Activated B cell treated with CpG ODN at 0.5 μM for 24 hours (primary cell): ENCODE measurements at places on chromosomes 3 and 15.

GRCh38 chr3:49339581-49339940, 292 bp downstream of the USP4 start:
- H3K4me1 ChIP-seq: peaks cover 58% of the 10 kb centered on the region
- H3K27me3 ChIP-seq: no peaks in the 10 kb centered on the region

- H3K4me3 ChIP-seq: no peak overlapping the region
- no peaks in the 10 kb centered on the region for H3K36me3 ChIP-seq
- DNase-seq: no peak
Observed at GRCh38 chr3:180700941-180701340, 21.7 kb upstream of the CCDC39 start.

DNA sequence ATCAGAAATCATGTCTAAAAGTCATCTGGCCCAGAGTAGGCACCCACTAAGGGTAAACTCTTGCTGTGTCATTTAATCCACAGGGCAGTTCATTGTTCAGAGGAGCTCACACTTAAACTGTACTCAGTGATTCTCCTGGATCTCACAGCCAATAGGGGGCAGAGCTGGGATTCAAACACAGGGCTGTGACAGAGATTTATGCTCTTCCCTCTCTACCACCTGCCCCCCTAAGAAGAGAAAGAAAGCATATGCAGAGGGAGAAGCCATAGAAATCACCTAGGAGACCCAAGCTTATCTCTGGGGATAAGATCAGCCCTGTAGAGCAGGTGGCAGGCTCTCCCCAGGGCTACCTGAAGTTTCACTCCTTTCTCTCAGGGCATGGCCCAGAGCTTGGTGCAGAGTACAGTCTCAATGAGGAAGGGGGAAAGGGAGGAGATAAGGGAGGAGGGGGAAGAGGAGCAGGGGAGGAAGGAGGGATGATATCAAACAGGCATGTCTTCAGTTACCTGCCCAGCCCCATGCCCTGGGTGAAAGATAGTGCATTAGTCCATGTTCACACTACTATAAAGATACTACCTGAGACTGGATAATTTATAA, 51.8 kb upstream of the ADPGK start:
- DNase-seq: no peak
- peaks cover 22% of the 10 kb centered on the region for H3K27me3 ChIP-seq
- no peaks in the 10 kb centered on the region for H3K4me1 ChIP-seq
- no peaks in the 10 kb centered on the region for H3K36me3 ChIP-seq
- no peak overlapping the region for H3K4me3 ChIP-seq

- no peak overlapping the region for H3K4me3 ChIP-seq
- no peak for DNase-seq
- H3K27ac ChIP-seq: no peak overlapping the region
- H3K36me3 ChIP-seq: no peaks in the 10 kb centered on the region
- no peaks in the 10 kb centered on the region for H3K27me3 ChIP-seq
- peaks cover 13% of the 10 kb centered on the region for H3K4me1 ChIP-seq
Observed at GRCh38 chr3:160128056-160128455, 97.2 kb upstream of the C3orf80 start.

GRCh38 chr3:137582484-137582883, 181.6 kb upstream of the SOX14 start:
- no peaks in the 10 kb centered on the region for H3K36me3 ChIP-seq
- no peak overlapping the region for H3K27ac ChIP-seq
- H3K4me3 ChIP-seq: no peak overlapping the region
- no peak for DNase-seq
- no peaks in the 10 kb centered on the region for H3K4me1 ChIP-seq

DNA sequence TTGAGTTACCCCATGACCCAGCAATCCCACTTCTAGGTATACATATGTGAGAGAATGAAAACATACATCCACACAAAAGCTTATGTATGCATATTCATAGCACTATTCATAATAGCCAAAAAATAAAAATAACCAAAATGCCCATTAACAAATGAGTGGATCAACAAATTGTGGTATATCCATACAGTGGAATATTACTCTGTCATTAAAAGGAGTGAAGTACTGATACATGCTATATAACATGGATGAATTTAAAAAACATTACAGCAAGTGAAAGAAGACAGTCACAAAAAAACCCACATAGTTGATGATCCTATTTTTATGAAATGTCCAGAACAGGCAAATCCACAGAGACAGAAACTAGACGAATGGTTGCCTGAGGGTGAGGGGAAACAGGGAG, 5.2 kb downstream of the C3orf20 start:
- H3K4me1 ChIP-seq: no peaks in the 10 kb centered on the region
- DNase-seq: no peak
- H3K36me3 ChIP-seq: peaks cover 2% of the 10 kb centered on the region
- H3K27me3 ChIP-seq: no peaks in the 10 kb centered on the region
- no peak overlapping the region for H3K4me3 ChIP-seq

GRCh38 chr3:120683213-120683612, 1.2 kb upstream of the HGD start:
- no peak overlapping the region for H3K4me3 ChIP-seq
- no peaks in the 10 kb centered on the region for H3K27me3 ChIP-seq
- H3K4me1 ChIP-seq: peaks cover 22% of the 10 kb centered on the region
- H3K36me3 ChIP-seq: peaks cover 7% of the 10 kb centered on the region
- DNase-seq: no peak

GRCh38 chr3:152564459-152564858, 270.5 kb upstream of the P2RY1 start:
- H3K27ac ChIP-seq: no peak overlapping the region
- no peaks in the 10 kb centered on the region for H3K36me3 ChIP-seq
- H3K4me3 ChIP-seq: no peak overlapping the region
- no peaks in the 10 kb centered on the region for H3K27me3 ChIP-seq
- DNase-seq: no peak

GRCh38 chr3:85574006-85574705, 615.4 kb downstream of the CADM2 start:
- no peak for DNase-seq
- no peaks in the 10 kb centered on the region for H3K36me3 ChIP-seq
- no peak overlapping the region for H3K4me3 ChIP-seq
- H3K27ac ChIP-seq: no peak overlapping the region

DNA sequence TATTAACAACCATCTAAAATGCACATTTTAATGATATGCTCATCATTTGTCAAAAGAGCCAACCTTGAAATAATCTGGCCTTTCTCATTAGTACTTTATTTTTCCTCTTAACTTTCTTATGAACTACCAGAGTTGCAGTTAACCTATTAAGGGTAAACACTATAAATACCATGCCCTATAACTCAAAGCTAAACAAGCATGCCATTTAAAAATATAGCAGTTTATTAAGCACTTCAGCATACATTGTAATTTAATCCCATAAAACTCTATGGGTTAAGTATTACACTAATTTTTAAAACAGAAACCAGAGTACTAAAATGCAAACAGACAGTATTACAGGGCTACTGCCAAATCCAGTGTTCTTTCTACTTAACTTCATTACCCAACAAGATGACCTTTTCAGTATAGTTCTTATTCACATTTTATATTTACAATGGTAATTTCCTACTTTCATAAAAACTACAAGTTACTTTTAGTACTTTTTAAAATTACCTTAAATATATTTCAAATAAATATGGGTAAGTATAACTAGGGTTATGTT, 11.8 kb downstream of the NPTN start:
- H3K27ac ChIP-seq: no peak overlapping the region
- DNase-seq: no peak
- H3K4me1 ChIP-seq: peaks cover 28% of the 10 kb centered on the region

DNA sequence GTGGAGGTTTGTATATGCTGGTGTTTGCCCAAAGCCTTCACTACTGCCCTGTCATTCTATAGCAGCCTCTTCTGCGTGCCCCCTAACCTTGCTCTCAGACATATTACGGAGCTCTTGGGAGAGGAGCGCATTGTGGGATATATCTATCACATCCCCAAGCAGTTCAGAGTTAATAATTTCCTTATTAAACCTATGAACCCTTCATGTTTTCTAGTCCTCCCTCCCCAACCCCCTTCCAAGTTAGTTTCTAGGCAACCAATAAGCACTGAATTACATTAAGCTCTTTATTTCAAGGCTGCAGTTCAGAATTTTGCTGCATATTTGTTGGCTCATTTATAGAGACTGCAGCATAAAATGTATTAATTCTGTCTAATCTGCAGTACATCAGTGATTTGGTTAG, 57.3 kb upstream of the GRM7 start:
- no peaks in the 10 kb centered on the region for H3K4me1 ChIP-seq
- H3K27me3 ChIP-seq: peaks cover 2% of the 10 kb centered on the region
- no peak for DNase-seq
- H3K36me3 ChIP-seq: no peaks in the 10 kb centered on the region

DNA sequence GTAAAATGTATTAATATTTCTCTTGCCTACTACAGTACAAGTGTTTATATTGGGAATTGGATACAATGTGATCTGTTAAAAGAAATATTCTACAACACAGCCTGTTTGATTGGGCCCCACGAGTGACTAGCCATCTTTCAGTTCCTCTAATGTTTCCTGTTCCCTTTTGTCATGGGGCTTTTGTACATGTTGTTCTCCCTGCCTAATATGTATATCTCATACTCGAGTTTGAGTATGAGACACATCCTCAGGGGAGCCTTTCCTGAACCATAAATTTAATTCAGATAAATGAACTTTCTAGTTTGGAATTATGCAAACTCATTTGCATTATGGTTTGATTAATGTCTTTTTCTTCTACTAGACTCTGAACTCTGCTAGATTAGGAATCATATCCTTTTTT, 65.5 kb downstream of the MEF2A start:
- peak overlapping the region; percentile 92 for H3K27ac ChIP-seq
- no peak for DNase-seq
- H3K4me1 ChIP-seq: peaks cover 77% of the 10 kb centered on the region

DNA sequence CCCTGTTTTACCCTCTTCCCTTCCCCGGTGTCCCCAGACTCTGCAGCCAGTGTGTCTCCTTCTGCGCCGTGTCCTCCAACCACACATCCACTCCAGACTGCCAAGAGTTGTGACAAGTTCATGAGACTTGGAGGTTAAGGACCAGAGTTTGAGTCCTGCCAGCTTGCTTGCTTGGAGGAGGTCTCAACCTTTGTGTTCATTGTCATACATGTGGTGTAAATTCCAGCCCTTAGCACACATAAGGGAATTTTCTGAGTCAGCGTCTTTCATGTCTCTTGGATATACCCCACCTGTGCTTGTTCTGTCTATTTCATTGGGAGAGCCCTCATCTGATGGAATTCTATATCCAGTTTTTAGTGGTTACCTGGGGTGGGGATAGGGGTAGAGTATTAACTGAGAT, 13.3 kb downstream of the CORO2B start:
- H3K4me1 ChIP-seq: peaks cover 43% of the 10 kb centered on the region
- no peaks in the 10 kb centered on the region for H3K36me3 ChIP-seq
- peaks cover 1% of the 10 kb centered on the region for H3K27me3 ChIP-seq
- no peak for DNase-seq
- no peak overlapping the region for H3K27ac ChIP-seq
- no peak overlapping the region for H3K4me3 ChIP-seq

GRCh38 chr3:23198801-23199200, 4.3 kb upstream of the UBE2E2 start:
- H3K27me3 ChIP-seq: peaks cover 4% of the 10 kb centered on the region
- peaks cover 5% of the 10 kb centered on the region for H3K36me3 ChIP-seq
- no peak for DNase-seq
- no peak overlapping the region for H3K27ac ChIP-seq

DNA sequence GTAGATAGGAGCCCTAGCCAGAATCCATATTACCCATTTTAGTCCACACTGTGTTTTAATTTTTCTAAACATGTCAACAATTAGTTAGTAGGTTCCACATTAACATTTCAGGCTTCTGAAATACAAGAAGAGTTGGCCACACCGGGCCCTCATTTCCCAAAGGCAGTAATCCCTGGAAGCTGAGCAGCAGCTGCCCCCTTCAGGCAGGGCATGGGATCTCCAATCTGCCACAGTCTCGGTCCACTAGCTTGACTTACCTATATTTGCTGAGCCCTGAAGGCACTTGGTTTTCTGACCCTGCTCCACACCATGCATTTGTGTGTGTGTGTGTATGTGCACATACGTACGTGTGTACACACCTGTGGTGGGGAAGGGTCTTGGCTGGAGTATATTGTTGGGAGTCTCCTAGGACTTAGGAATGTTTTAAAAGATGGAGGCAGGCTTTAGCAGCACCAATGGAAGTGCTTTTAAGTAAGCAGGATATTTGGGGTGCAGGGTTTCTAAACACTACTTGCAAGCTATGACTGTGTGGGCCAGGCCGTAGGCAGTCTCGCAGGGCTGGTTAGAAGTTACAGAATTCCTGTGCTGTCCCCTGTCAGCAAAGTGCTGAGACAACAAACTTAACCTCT, 71.2 kb upstream of the SOX14 start:
- no peak overlapping the region for H3K27ac ChIP-seq
- no peak overlapping the region for H3K4me3 ChIP-seq

DNA sequence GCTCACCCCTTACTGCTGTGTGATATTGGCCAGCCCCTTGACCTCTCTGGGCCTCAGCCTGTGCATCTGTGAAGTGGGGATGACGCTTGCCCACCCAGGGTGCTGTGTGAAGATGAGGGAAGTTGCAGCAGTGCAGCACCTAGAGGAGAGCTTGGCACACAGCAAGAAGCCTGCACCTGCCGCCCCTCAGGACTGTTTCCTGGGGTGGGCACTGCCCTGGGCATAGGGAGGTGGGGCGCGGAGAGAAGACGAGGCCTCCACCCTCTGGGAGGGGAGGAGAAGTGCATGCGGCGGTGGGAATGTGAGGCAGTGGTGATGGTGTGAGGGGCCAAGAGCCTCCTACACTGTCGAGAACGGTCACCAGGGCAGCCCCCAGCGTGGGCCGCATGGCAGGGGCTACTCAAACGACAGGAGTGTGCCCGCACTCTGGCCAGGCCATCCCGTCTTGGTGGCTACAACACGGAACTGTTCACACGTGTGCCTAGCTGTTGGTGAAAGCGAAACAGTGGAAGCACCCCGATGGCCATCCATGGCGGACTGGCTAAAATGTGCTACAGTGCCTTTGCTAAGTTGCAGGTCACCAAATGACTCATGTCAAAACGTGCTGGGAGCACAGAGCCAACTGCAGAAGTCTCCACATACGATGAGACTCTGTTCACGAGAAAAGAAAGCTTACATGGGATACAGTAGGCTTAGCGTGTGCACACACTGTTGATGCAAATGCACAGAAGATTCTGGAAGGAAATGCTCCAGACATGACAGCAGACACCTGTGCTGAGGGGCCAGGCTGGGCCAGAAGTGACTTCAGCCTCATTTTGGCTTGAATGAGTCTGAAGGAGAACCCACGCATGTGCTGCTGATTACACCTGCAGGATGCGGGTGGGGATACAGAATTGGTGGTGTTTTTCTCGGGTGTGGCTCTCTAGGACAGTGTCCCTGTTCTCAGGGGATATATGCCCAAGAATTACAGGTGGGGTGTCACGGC, 40.4 kb upstream of the IQSEC1 start:
- DNase-seq: no peak
- H3K4me1 ChIP-seq: peaks cover 73% of the 10 kb centered on the region
- peak overlapping the region; percentile 46 for H3K27ac ChIP-seq
- no peaks in the 10 kb centered on the region for H3K36me3 ChIP-seq
- H3K27me3 ChIP-seq: no peaks in the 10 kb centered on the region
- no peak overlapping the region for H3K4me3 ChIP-seq

DNA sequence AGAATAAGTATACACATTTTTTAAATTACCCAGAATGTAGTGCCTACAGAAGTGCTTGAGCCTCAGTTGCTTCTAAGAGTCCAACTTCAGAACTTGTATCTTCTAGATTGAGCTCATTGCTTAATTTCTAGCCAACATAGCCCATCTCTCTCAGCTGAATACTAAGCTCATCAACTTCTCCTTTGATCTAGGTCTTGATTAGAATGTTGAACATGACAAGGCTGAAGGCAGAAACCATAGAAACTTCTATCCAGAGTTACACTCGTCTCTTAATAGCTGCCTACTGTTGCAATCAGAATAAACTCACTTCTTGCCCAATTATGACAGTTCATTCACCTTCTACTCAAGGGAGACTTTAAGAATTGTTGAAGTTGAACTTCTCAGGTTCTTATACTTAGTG, 327.3 kb upstream of the THBS1 start:
- H3K4me1 ChIP-seq: no peaks in the 10 kb centered on the region
- no peak overlapping the region for H3K27ac ChIP-seq
- no peaks in the 10 kb centered on the region for H3K36me3 ChIP-seq
